Central memory CD4-positive, alpha-beta T cell (primary cell): ENCODE measurements at places on chromosomes 2 and 18.
A peak's percentile ranks its signal among the peaks of the same experiment; 100 is the strongest.

DNA sequence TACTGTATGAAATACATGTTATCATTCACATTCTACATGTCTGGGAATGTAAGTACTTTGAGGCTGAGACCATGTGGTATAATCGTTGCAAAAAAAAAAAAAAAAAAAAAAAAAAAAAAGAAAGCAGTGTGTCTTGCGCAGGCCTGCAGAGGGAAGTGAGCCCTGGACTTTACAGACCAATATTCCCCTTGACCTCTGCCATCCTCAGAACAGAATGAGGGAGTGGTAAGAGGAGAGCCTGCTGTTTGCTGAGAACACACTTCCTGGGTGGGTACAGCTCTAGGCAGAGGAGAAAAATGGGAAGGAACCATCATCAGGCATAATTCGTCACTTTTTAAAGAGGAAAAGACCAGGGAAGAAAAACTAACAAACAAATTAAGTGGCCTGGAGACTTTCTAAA lies 28.8 kb upstream of the TBC1D8 start:
- no peak for DNase-seq

DNA sequence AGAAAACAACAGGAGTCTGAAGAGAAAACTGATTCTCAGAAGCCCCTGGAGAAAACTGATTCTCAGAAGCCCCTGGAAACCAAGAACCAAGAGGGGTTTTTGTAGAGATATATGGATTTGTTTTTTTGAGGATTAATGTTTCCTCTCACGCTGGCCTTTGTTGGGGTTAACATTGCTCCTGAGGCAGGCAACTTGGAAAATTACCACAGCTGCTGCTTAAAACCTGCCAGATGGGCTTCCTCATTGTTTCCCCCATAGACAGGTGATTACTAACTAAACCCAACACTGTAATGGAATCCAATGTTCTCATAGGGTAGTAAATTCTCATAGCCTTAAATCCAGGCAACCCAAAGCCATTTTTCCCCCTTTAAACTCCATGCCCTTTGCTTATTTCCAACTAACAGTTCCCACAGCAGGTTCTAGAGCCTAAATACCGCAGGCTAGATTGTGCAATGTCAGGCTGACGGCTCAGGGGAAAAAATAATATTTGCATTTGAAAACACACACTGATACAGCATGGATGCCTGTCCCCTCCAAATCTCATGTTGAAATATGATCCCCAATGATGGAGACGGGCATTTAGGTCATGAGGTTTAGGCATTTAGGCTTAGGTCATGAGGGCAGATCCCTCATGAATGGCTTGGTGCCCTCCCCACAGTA lies 272.3 kb upstream of the PKDCC start:
- no peak for DNase-seq

GRCh38 chr2:138500592-138501424 lies 762 bp upstream of the SPOPL start:
- no peak for DNase-seq

DNA sequence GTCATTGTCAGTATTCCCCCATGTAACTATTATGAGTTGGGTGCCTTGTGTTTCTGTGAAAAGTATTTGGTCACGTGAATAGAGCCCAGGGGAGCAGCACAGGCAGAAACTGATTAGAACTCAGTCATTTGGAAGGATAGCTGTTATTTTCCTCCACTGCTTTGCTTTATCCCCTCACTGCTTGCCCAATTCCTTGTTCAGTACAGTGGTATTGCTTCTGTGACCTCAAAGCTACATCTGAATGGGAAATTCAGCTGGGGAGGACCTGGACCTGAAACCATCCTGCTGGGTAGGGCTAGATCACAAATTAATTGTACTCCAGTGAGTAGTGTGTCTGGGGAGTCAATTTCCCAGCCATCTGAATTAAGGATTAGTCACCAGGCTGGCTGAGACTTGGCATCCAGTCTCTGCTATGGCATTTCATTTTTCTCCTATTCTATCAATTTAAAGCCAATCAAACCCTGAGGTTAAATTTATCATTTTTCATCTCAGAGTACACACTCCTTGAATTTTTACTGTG lies 1231.6 kb upstream of the GYPC start:
- DNase-seq, result no peak

- DNase-seq, result no peak
Observed at GRCh38 chr2:173545364-173545763, 190.7 kb downstream of the CDCA7 start.

DNA sequence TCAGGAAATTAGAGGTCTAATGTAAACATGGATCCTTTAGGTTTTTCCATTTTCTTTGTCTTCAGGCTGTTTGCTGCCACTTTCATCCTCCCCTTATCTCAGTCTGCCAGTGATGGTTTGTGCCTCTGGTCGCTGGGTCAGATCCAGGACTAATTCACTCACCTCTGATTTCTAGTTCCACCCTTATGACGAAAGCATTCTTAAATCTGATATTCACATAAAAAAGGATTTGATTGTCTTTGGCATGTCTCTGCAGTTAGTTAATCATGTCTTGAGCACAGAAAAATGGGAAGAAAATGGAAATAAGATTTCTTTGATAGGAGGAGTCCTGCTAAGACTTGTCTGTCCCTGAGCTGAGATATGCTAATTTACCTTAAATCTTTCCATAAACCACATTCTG lies 4.6 kb downstream of the IL1RL1 start:
- DNase-seq, result no peak

GRCh38 chr2:219897456-219897855 lies 270.0 kb downstream of the SLC4A3 start:
- DNase-seq, result no peak

DNA sequence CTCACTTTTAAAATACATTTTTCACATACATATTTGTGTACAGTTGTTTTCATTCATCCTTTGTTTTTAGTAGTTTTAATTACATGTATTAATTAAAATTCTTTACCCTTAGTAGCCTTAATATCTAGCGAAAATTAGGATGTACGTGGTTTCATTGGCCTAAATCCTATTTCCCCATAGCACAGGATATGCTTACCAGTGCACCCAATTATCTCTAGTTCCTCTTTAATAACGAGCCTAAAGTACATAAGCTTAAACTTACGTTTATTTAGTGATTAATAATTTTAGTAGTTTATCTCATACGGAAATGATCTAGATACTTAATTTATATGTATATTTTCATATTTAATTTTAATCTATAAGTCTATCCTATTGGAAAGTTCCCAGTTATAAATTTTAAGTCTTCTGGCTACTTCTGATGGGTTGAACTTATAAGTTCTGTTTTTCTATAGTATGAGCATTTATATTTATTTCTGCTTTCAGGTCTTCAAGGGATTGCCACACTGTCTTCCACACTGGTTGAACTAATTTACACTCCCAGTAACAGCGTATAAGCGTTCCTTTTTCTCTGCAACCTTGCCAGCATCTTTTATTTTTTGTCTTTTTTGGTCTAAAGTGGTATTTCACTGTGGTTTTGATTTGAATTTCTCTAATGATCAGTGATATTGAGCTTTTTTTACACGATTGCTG lies 21.4 kb upstream of the RUFY4 start:
- DNase-seq, result no peak

DNA sequence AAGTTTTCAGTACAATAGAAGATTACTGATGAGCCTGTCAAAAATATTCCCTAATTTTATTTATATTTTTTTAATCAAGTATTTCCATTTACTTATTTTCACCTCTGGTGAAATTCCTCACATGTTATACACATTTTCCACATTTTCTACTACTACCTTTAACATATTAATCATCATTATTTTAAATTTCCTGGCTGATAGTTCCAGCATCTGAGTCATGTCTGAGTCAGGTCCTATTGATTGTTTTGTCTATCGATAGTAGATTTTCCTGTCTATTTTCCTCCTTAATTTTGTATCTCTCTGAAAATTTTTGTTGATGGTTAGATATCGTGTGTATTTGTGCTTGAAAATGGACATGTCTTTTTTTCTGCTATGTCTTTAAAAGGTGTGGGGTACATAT lies 211.8 kb upstream of the DSEL start:
- DNase-seq, result no peak

DNA sequence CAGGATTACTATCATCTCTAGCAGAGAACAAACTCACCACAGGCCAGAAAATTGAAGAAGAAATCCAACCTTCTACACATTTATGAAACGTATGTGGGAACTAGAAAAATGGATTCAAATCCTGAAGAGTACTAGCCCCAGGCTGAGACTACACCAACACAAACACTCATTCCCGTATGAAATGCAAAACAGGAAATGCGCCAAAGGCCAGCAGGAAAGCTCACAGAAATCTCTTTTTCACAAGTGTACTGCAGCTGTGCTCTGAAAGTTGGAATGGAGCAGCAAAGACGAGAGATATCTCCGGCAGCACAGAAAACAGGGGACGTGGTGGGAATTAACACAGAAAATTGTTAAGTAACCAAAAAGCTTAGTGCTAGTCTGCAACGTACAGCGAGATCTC lies 913.5 kb downstream of the TDRD15 start:
- no peak for DNase-seq

GRCh38 chr2:172350839-172351479 lies 76.4 kb upstream of the ITGA6 start:
- no peak for DNase-seq

DNA sequence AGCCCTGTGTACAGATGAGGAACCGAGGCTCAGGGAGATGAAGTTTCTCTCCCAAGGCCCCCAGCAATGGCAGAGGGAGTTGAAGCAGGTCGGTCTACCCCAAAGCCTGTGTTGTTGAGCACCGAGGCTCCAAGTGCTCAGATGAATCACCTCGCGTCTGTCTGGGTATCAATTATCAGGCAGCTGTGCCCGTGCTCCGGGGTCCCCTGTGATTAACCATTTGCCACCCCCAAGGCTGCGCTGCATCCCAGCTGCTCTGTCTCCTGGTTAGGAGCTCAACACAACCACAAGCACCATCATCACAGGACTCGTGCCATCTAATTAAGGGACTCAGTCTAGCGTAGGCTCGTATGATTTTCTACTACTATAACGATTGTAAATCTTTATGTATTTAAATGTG lies 27.1 kb downstream of the LIPG start:
- DNase-seq, result no peak

DNA sequence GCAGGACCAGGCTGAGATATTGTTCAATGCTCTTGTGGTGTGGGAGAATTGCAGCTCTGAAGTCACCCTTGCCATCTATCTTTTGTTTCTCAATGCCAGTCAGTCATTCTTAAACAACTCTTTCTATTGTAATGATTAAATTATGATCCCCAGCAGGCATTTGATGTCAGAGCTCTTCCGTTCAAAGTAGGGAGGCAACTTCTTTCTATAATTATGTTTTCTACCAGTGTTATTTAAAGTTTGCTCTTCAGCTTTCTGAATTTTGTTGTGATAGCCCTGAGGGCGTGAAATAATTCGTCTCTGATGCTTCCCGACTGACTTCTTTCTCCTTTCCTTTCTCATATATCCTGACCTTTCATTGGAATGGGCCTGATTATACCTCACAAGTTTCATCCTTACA lies 161.4 kb upstream of the KLHL14 start:
- DNase-seq, result no peak

DNA sequence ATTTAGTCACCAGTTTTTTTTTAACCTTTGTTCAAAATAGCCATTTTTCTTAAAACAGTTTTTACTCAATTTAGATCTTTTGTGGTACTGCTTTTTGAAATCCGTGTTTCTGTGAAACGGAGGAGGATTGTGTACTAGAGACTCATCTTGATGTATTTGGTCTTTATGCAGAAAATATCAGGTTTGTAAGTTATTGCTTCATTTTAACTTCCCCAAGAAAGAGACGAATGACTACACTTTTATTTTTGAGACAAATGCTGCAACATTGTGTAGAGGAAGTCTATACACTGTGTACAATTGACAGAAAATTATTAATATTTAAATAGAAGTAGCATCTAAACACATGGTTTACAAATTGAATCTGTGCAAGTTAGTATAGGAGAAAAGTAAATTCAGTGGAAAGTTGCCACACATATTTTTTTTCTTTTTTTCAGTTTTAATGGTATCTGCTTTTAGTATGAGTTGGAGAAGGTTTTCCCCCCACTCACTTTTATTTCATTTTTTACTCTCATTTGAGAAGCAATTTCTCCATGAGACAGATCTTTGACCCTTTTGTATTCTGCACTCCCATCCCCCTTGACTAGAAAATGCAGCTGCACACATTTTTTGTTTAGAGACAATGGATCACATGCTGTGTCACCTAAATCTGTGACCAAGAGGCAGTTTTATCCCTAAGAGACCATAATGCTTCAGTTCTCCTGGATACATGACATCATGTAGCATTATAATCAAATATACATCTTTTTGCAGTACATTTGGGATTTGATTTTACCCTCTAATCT lies 200.8 kb upstream of the STON1 start:
- DNase-seq, result no peak

GRCh38 chr2:198326431-198326830 lies 522.0 kb downstream of the PLCL1 start:
- DNase-seq, result peak; percentile 70

GRCh38 chr2:217801711-217802110 lies 201.1 kb downstream of the TNS1 start:
- DNase-seq, result no peak

- DNase-seq, result peak; percentile 68
Observed at GRCh38 chr2:68452158-68452900, 14.8 kb downstream of the FBXO48 start.

GRCh38 chr2:166775176-166775575 lies 113.1 kb upstream of the XIRP2 start:
- no peak for DNase-seq

- DNase-seq, result no peak
Observed at GRCh38 chr2:160114020-160114419, 51.6 kb upstream of the PLA2R1 start.

DNA sequence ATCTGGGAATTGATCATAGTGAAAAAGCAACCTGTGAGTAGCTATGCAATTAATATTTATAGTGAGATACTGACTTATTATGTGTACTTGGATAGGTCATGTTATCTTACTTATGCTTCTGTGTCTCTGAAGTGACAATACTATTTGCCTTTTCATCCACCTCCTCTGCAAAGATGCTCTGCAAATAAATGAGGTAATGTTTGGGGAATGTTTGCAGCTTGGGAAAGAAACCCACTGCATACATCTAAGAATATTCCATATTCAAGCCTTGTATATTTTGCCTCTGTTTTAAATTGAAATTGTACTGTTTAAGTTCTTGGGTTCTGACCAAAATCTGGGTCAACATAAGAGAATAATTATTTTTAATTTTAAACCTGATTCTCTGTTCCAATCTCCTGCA lies 217.4 kb upstream of the DTNA start:
- no peak for DNase-seq

DNA sequence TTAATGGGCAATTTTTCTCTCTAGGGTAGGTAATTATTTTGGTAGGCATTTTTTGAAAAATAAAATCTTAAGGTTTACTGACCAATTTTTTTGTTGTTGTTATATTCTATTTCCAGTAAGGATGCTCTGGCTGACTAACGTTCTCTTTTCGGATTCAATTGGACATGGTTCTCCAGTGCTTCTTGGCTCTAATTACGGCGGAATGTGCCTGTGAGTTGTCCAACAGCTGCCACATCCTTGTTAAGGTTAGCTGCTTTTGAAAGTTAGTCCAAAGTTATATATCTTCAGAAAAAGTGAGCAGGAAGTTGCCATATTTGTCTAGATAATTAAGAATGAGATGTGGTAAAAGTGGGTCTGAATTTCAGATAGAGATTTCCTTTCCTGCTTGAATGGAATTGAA lies 45.8 kb upstream of the SMIM21 start:
- no peak for DNase-seq

GRCh38 chr2:101264360-101264939 lies 11.8 kb downstream of the CNOT11 start:
- DNase-seq, result no peak
